Activated T-cell treated with anti-CD3 and anti-CD28 coated beads, Interleukin-2, amount 50 U/mL, for 4 hours (primary cell): ENCODE measurements at places on chromosomes 7 and 10.

DNA sequence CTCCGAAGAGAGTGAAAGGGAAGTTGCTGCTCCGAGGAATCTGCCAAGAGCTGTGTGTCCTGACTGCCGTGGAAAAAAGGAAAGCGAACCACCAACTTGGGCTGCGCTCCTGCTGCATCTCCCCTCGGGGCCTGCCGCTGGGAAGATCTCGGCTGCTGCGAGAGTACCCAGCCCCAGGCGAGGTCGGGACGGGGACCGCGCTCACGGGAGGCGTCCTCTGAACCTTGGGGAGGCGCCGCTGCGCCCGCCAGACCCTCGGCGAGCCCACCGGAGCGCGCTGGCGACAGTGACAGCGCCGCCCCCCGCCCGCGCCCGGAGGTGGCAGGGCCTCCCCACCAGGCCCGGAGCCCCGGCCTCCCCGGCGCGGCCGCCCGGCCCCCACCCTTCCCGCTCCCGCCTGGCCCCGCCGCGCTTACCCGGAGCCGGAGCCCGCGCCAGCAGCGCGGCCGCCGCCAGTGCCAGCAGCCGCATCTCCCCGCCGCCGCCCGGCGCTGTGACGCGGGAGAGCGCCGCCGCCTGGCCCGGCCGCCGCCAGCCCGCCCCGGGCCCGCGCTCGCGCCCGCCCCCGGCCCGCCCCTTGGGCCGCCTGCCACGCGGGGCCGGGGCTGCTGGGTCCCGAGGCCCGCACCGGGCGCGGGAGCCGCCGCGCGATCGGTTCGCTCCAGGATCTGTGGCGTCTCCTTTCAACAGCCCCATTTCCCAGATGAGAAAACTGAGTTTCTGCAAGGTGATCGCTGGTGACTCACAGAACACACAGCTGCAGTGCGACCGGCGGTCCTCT, at the start of gene VSTM4:
Gene VSTM4 (minus strand): TSS at position 508 of the 781 bp plus-strand sequence. CDS start 37 bp downstream, at position 471.
- DNase-seq: no peak

DNA sequence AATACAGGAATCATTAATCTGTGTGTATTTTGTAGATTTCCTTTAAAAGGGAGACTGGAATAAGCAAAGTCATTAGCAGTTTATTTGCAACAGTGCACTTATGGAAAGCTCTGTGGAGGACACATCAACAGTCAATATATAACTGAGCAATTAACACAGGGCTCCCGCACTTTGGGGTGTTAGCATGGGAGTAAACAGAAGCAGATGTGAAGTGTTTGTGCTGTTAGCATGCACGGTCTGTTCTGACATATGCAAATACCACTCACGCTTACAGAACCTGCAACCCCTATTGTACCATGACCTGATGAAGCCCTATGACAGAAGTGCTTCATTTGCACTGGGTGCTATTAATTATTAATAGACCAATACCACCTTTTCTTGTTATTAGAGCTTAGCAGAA, 118.9 kb downstream of the PPP1R3A start:
- DNase-seq: no peak

DNA sequence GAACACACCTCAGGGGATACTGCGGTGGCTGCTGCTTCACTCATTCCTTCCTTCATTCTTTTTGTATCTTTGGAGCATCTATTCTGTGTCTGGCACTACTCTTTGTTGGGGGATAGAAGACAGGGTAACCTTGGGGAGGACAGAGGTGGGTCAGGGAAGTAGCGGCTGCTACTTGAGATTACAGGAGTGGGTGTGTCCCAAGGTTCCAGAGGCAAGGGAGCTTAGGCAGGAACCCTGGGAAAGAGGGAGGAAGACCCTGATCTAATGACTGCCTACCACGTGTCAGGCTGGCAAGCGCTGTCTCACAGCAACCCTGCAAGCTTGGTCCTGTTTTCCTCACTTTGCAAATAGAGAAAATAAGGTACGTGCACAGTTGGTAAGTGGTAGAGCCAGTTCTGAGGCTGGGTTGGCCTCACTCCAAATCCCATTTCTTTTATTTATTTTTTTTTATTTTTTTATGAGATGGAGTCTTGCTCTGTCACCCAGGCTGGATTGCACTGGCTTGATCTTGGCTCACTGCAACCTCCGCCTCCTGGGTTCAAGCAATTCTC, 985.9 kb upstream of the ZNF722 start:
- DNase-seq: no peak

DNA sequence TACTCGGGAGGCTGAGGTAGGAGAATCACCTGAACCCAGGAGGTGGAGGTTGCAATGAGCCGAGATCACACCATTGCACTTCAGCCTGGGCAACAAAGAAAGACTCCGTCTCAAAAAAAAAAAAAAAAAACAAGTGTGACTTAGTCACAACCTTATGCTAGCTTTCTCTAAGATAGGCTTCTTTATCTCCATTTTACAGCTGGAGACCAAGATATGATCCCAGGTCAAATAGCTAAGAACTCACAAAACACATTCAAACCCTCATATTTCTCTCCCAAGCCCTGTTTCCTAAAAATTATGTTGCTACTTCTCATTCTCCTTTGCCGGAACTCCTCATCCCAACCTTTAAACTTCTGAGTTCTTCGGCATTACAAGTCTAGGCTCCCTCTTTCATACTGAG, 13.0 kb upstream of the DHTKD1 start:
- DNase-seq: no peak

GRCh38 chr10:119275085-119275484, 67.7 kb downstream of the GRK5 start:
- DNase-seq: no peak
